Stimulated activated memory B cell treated with anti-CD40 and anti-IgM and Interleukin-4, amounts not matched to agents 10 μg/mL and 1 μg/mL and 100 μg/mL, for 72 hours (primary cell): ENCODE measurements at places on chromosomes 6 and 20.

DNA sequence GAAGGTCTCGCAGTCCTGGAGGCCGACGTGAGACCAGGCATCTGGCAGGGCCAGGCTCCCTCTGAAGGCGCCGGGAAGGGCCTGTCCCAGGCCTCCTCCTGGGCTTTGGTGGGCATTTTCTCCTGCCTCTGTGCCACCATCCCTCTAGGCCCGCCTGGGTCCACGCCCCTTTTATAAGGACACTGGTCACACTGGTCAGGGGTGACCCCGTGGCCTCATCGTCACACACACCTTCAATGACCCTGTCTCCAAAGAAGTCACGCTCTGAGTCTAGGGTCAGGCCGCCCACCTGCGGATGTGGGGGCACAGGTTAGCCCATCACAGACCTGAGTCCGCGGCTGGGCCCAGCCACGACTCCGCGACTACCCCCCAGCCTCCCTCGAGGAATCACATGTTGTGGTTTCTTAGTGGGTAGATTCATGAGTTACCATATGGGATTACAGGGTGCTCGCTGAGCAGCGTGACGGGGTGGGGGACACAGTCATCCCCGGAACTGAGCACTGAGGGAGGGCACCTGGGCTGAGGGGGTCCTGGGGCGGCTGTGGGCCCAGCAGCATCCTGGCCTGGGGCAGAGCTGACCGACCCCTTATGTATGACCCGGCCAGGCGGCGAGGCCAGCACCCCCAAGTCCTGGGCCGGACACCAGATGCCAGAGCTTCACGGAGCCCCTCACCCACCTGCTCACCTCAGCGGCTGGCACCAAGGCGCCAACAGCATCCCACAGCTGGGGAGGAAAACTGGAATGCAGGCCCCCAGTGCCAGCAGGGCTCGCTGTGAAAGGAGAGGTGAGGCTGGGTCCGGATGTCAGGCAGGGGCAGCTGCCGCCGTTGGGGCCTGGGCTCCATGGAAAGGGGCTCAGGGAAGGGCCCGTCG is 115.9 kb downstream of the DLL1 start:
- ATAC-seq = no peak

DNA sequence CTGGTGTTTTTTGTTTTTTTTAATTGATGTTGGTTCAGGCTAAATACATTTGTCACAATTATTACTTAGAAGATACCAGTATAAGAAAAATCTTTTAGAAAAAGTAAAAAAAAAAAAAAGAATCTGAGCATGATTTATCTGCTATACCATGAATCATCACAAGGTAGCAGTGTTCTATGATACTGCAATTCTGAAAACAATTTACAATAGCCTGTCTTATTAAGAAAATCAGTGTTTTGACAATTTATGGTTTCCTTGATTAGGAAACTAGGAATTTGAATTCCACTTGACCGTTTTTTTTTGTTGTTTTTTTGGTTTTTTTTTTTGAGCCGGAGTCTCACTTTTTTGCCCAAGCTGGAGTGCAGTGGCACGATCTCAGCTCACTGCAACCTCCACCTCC is 9.3 kb upstream of the MAK start:
- no peak for ATAC-seq

- ATAC-seq = peak; percentile 77
Measured at GRCh38 chr20:37789408-37789807, 95.6 kb downstream of the CTNNBL1 start.

GRCh38 chr20:36440370-36441026 is 100.8 kb upstream of the MYL9 start:
- no peak for ATAC-seq

DNA sequence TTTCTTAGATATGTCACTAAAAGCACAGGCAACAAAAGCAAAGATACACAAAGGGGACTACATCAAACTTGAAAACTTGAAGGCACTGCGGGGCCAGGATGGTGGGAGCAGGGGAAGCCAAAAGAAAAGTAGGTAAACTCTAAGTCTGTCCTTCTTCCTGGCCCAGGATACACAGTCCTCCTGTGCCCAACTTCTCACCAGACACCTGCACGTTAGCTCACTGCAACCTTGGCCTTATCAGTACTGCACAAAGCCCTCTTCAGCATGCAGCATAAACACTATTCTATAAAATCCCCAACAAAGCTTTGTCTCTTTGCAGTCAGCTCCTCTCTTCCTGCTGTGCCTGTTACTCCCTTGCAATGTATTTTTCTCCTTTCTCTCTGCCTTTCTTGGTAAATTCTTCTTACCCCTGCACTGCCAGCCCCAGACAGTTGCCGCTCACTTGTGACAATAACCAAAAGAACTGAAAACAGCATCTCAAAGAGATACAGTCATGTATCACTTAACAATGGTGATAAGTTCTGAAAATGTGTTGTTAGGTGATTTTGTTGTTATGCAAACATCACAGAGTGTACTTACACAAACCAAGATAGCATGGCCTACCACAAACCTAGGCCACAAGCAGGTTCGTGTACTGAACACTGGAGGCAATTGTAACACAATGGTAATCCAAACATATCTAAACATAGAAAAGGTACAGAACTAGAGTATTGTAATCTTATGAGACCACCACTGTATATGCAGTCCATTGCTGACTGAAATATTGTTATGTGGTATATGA is 51.2 kb downstream of the NINL start:
- ATAC-seq = no peak

DNA sequence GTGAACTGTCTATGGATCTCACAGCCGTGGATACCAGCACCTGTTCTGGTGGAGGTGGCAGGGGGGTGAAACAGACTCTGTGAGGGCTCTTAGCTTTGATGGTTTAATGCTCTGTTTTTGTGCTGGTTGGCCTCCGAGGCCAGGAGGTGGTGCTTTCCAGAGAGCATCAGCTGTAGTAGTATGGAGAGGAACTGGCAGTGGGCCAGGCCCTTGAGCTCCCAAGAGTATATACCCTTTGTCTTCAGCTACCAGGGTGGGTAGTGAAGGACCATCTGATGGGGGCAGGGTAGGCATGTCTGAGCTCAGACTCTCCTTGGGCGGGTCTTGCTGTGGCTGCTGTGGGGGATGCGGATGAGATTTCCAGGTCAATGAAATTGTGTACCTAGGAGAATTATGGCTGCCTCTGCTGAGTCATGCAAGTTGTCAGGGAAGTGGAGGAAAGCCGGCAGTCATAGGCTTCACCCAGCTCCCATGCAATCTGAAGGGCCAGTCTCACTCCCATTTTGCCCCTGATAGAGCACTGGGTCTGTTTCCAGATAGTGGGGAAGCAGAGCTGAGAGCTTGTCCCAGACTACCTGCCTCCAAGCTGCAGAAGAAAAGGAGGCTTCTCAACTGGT is 102.7 kb upstream of the AHI1 start:
- no peak for ATAC-seq

- ATAC-seq = no peak
Measured at GRCh38 chr6:43709654-43710303, 22.2 kb upstream of the MRPS18A start.

GRCh38 chr6:4673861-4674260 is 102.3 kb upstream of the CDYL start:
- ATAC-seq = no peak

DNA sequence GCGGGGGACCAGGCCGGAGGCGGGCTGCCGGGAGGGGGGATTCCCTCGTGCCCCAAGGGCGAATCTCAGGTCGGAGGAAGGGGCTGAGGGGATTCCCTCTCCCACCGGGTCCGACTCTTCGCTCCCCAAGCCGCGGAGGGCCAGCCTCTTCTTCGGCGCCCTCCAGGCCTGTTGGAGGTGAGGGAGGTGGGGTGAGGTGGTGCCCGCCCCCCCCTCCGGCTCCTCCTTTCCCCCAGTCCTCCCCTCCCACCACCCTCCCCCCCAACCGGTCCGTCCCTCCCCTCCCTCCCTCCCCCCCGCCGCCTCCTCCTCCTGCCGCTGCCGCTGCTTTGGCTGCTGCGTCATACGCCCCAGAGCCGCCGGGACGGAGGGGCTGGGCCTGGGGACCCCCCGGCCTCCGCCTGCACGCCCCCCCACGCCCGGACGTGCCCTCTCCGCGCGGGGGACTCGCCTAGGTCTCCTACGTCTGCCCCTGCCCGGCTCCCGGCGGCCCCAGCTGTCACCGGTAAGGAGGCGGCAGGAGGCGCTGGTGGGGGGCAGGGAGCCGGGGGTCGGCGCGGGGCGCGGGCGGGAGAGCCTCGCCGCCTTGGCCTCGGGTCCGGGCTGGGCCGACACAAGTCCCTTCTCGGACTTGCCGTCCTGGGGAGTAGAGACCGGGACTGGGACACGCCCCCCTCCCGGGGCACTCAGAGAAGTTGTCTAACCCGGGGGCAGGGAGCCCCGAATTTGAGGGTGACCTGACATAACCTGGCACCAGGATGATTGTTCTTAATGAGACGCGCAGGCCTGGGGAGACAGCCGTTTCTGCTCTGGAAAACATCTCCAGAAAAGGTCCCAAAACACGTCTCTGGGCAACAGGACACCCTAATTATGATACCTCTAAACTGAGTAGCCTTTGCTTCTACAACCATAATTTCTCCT is at the start of gene PHF1:
Gene PHF1 (plus strand): TSS at position 304 of the 921 bp plus-strand sequence. CDS start 1,250 bp downstream, outside the sequence.
- peak; percentile 74 for ATAC-seq

GRCh38 chr6:16512544-16513290 is 248.5 kb downstream of the ATXN1 start:
- peak; percentile 27 for ATAC-seq

DNA sequence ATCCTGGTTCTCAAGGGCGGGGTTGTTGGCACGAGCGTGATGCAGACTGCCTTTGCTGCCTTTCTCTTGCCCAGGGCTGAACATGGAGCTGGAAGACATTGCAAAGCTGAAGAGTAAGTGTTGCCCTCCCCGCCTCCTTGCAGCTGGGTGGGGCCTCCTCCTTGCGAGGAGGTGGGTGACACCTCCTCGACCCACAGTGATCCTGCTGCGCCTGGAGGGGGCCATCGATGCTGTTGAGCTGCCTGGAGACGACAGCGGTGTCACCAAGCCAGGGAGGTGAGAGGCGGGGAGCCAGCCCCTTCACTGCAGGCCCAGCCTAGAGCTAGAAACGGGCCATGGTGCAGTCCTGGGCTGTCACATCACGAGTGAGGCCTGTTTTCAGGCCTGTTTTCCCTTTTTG is 18.4 kb upstream of the TNFRSF6B start:
- no peak for ATAC-seq

DNA sequence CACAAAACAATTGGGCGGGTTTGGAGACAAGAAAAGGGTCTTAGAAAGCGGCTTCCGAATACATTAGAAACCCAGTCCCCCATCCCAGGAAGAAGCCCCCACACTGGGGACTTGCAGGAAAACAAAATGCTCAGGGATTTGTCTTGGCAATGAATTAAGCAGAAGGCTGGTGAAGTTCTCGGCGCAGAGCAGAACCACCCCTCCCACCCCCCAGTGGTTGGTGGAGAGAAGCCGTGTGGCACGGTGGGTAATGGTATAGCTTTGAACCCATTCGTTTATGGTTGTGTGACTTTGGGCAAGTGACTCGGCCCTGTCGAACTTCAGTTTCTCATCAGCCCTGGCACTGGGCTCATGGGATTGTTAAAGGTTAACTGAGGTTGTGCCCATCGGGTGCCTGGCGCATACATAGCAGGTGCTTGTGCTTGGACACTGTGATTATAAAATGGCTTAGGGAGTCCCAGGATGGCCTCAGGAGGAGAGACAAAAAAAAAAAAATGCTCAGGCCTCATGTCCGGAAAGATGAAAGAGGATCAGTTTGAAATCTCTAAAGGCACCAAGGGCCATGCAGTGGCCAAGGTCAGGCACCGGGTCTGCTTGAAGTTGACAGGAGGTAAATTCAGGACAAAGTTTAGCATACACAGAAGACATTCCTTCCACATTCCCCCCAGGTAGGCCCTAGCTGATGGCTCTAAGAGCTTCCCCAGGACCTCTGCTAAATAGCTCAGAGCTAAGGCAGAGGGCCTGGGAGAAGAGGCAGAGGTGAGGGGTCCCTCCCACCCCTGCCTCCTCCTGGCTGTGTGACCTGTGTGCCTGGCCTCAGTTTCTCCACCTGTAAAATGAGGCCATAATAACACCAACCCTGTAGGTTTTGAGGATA is 120.1 kb upstream of the PTPN1 start:
- ATAC-seq = no peak

DNA sequence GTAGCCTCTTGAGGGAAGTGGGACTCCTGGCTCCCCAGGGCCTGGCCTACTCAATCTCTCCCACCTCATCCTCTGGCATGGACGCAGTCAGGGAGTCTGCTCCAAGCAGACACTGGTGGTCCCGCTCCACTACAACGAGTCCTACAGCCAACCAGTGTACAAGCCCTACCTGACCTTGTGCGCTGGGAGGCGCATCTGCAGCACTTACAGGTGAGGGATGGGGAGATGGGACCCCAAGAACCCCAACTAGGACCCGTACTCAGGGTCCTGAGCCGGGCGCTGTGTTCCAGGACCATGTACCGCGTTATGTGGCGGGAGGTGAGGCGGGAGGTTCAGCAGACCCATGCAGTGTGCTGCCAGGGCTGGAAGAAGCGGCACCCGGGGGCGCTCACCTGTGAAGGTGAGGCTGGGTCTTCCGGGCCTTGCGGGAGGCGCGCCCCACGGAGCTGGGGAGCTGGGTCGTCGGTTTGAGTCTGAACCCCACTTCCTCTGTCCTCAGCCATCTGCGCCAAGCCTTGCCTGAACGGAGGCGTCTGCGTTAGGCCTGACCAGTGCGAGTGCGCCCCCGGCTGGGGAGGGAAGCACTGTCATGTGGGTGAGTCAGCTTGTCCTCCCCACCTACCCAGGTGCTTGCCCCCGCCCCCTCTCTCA is 2.1 kb downstream of the EGFL8 start:
- no peak for ATAC-seq

- ATAC-seq = no peak
Measured at GRCh38 chr6:105087571-105088211, 92.1 kb downstream of the POPDC3 start.

DNA sequence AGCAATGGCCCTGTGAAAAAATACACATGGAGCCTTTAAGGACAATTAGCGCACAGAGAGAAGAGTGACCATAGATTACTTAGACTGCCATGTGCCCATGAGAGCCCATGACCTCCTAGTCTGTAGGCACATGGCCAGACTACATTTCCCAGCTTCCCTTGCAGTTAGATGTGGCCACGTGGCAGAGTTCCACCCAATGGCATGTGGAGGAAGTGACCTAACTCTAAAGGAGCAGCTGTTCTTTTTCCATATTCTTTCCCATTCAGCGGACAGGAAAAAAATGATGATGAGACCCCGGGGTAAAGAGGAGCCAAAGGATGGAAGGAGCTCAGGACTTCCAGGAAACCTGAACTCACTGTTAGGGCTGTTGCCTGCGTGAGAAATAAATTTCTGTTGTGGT is 116.6 kb downstream of the CBLN4 start:
- no peak for ATAC-seq

GRCh38 chr6:84348801-84349200 is 121.4 kb upstream of the CEP162 start:
- no peak for ATAC-seq

GRCh38 chr6:9484686-9485085 is 930.2 kb downstream of the TFAP2A start:
- no peak for ATAC-seq

DNA sequence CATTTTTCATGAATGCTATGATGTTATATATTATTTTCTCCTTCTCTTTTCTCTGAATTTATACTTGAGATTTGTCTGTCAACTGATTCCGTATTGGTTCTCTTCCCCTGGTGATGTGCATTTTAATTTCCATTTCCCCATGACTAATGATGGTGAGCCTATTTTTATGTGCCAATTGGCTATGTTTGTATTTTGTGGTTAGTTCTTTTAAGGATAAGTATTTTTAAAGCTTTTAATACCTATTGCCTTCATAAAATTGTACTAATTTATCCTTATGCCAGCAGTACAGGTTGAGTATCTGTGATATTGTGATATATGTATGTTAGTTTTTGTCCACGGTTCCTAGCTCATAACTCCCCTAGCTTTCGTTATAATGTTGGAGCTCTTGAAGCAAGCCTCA is 2.8 kb downstream of the POLH start:
- ATAC-seq = no peak

GRCh38 chr6:125270380-125270779 is 31.4 kb downstream of the HDDC2 start:
- ATAC-seq = no peak
